ENCODE measurements at places on chromosomes 1 and 21. TPM values are rescaled to one million over a fixed set of nuclear protein-coding genes. Genes with fewer than 3 reads are reported as not detected.

DNA sequence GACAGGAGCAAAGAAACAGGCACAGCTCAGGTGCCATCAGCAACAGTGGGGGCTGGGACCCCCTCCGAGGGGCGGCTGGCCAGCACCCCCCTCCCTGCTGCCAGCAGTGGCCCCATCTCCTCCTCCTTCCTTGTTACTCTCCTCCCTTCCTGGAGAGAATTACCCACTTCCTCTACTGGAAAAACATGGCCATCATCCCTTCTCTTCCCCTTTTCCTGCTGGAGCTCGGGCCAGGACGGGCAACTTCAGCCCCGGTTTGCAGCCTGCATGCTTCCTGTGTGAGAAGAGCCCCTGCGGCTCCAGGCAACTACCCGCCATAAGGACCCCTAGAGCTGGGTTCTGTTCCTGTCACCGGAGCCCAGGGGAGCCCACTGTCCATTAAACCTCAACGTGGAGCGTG is 17.6 kb downstream of the MEGF6 start:
- no peak for DNase-seq

Gene OR2T11
- not detected for total RNA-seq

DNA sequence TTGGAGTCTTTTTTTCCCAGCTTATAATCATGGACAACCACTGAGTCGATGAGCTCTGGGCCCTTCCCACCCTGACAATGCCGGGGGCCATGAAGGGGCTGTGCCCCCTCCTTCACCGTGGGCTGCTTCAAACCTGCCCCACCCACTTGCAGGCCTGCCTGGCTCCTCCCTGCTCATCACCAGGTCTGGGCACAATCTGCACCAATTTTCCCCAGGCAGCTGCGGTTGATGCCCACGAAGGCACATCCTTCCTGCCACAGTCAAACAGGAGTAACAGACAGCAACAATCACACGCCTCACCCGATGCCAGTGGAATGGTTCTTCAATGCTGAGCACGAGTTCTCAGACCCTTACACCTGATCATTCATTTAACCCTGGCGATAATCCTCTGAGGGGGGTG is 18.9 kb downstream of the PGLYRP3 start:
- no peak for DNase-seq

GRCh38 chr1:207077470-207078377 is 10.9 kb upstream of the C4BPB start:
- peak; percentile 90 for DNase-seq

GRCh38 chr1:207362962-207363860 is 41.7 kb downstream of the CD55 start:
- peak; percentile 73 for DNase-seq

DNA sequence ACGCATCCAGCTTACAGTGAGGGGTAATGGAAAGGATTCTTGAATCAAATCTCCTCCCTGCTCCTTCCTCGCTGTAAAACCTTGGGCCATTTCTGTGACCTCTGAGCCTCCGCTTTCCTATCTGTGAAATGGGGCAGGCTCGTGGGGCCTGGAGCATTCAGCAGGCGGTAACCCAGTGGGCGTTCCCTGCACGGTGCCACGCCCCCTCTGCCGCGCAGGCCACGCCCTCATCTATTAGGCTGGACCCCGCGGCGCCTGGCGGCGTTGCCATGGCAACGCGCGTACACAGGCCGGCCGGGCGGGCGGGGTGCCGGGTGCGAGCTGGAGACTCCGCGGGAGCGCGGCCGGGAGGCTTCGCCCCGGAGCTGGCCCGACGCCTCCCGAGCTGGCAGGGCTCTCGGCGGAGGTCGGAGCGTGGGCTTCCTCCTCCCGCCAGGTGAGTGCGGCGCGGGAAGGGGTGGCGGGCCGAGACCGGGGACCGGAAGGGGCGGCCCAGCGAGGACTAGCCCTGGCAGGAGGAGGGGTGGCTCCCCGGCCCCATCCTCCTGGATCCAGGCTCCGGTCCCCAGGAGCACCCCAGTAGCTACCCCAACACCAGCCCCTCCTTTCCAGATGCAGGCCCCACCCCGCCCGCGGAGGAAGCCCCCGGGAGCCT is at the start of gene FHAD1:
Gene FHAD1, plus strand, starts transcription at position 264 of the 655 bp plus-strand sequence. CDS start 4,562 bp downstream, outside the sequence.
- peak; percentile 22 for DNase-seq

DNA sequence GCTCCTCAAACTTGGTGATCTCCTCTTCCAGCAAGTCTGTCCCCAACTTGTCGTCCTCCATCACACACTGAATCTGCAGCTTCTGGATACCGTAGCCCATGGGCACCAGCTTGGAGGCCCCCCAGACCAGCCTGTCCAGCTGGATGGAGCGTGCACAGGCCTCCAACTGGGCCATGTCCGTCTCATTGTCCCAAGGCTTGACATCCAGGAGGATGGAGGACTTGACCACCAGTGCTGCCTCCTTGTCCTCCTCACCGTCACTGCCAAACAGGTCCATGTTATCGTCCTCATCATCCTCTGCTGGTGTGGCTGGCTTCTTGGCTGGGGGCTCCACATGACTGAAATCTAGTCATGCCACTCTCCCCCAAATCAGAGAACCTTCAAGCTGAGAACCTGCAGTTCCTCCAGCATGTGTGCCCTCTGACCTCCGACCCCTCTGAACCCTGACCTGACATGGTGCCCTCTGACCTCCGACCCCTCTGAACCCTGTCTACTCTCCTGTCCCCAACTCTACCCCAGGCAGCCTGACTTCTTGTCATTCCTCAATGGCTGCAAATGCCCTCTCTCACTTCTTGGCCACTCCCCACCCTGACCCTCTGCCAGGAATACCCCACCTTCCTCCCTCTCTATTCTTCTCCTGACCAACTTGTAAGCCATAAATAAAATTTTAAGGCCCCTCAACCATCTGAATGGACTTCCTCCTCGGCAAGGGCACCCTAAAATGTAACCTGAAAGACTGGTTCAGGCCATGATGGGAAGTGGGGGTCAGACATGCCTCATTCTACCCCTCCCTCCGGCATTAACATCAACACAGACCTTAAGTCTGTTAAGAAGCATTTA is 275.7 kb upstream of the C1orf174 start:
- DNase-seq, result no peak

Gene STYXL2
- not detected for total RNA-seq

DNA sequence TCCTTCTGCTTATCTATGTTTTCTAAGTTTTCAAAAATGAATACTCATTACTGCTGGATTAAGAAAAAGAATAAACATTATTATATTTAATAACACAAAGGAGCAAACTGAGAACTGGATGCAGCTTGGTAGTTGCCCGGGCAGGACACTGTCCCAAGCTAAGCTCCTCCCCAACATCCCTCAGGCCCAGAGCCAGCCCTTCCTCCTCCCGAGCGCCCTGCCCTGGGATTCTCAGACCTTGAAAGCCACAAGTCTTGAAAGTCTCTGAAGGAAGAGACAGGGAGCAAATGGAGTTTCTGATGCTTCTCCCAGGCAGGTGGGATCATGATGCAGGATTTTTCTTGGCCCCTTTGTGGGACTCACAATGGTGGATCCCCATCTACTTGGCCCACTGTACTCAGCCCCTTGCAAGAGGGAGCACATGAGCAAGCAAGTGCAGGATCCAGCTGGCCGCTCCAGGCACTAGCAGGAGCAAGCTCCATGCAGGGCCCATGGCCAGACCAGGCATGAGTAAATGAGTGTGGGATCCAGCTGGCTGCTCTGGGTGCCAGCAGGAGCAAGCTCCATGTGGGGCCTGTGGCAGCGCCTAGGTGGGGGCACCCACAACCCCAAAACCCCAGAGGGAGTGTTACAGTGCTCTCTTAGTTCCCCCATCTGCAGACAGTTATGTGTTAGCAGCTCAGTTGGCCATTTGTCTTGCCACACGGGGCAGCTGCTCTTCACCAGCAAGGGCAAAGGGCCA is 32.1 kb upstream of the RAB4A start:
- peak; percentile 59 for DNase-seq

- no peak for DNase-seq
These were observed 11.8 kb downstream of the UBE2T start for GRCh38 chr1:202329891-202330290.

- no peak for DNase-seq
These were observed 34.5 kb upstream of the GPR37L1 start for GRCh38 chr1:202088206-202088605.

Gene TNFRSF4
- total RNA-seq, result 0.65 TPM

- no peak for DNase-seq
These were observed 26.6 kb upstream of the HMGN1 start for GRCh38 chr21:39375446-39375845.

Gene HHAT
- 8.5 TPM for total RNA-seq

- no peak for DNase-seq
These were observed 2.7 kb upstream of the MARCKSL1 start for GRCh38 chr1:32338637-32339145.

Gene SLC9C2
- total RNA-seq, result not detected

DNA sequence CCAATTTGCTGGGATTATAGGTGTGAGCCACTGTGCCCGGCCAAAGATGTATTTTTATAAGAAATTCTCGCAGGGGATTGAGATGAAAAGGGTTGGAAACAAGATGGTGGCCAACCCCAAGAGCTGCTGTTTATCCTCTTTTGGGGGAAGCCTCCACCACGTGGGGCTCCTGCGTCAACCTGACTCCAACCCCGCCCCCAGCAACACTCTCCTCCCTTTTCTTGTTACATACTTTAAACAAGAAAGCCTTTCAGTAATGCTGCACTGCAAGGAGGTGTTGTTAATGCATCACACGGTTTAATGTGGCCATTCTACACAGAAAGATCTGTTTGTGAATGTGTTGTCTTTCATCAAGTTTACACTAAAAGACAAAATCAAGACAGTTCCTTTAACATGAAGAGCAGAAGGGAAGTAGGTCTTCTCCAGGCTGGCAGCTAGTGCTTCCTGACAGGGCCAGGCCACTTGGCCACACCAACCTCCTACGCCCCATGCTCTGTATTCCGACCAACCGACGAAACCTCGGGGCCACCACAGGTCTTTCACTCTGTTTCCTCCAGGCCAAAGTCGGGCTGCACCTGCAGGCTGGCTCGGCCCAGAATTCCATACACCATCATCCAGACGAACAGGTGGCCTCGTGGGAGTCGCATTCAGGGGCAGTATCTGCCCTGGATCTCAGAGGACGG is 25.9 kb downstream of the C2CD2 start:
- DNase-seq, result no peak

Gene RBM34
- 55.2 TPM for total RNA-seq

DNA sequence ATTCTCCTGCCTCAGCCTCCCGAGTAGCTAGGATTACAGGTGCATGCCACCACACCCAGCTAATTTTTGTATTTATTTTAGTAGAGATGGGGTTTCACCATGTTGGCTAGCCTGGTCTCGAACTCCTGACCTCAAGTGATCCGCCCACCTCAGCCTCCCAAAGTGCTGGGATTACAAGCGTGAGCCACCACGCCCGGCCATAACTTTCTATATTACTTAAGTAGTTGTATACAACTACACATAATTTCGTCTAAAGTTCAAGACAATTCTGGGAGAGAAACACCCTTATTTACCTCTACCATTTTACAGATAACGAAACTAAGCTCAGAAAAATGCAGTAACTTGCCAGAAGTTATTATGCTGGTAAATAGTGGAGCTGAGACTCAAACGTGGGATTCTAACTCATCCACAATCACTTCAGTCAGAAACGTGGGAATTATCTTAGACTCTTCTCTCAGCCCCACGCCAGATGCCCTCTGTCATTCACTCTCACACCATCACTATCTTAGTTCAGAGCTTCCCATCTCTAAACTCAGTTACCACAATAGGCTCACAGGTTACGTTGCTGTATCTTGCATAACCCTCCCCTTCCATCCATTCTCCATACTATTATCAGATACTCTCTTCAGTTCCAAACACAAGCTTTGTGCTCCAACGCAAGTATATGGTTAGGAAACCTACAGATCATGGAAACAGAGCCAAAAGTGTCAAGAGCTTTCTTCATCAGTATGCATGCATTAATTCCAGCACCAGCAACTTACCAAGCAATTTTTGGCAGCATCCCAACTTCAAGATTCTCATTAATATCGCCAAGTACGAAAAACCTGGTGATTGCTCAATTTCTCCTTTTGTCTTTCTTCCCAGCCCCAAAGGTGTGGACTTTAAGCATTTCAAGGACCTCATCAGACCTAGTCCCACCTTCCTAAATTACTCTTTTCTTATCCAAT is 69.3 kb downstream of the RERE start:
- DNase-seq, result no peak

GRCh38 chr1:15436881-15437442 is 1.3 kb upstream of the CTRC start:
- no peak for DNase-seq

Gene TMEM200B
- 9.5 TPM for total RNA-seq

- DNase-seq, result peak; percentile 82
These were observed 453.6 kb downstream of the LTN1 start for GRCh38 chr21:28538987-28539622.

Gene F13B
- total RNA-seq, result not detected

- peak; percentile 57 for DNase-seq
These were observed 15.7 kb downstream of the FOXJ3 start for GRCh38 chr1:42319128-42319851.

- DNase-seq, result no peak
These were observed 30.9 kb downstream of the GPR161 start for GRCh38 chr1:168105846-168106245.

- peak; percentile 36 for DNase-seq
These were observed 8.8 kb upstream of the LMX1A start for GRCh38 chr1:165365341-165365740.

DNA sequence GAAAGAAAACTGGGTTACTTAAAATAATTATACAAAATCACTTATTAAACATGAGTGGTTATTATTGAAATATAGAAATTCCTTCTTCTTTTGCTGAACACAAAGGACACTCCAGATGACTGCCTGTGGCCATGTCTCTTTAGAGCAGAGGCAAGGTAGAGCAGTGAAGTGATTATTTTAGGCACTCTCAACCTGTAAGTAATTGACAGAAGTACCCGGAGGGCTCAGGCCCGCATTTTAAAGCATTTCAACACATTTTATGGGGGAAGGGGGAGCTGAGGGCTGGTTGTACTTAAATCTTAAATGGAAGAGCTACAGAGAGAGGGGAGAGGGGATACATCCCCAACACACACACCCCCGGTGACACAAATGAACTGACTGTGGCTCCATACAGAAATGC is 10.2 kb downstream of the OSCP1 start:
- no peak for DNase-seq

- DNase-seq, result peak; percentile 68
These were observed 57.0 kb downstream of the GPR161 start for GRCh38 chr1:168079761-168080160.

DNA sequence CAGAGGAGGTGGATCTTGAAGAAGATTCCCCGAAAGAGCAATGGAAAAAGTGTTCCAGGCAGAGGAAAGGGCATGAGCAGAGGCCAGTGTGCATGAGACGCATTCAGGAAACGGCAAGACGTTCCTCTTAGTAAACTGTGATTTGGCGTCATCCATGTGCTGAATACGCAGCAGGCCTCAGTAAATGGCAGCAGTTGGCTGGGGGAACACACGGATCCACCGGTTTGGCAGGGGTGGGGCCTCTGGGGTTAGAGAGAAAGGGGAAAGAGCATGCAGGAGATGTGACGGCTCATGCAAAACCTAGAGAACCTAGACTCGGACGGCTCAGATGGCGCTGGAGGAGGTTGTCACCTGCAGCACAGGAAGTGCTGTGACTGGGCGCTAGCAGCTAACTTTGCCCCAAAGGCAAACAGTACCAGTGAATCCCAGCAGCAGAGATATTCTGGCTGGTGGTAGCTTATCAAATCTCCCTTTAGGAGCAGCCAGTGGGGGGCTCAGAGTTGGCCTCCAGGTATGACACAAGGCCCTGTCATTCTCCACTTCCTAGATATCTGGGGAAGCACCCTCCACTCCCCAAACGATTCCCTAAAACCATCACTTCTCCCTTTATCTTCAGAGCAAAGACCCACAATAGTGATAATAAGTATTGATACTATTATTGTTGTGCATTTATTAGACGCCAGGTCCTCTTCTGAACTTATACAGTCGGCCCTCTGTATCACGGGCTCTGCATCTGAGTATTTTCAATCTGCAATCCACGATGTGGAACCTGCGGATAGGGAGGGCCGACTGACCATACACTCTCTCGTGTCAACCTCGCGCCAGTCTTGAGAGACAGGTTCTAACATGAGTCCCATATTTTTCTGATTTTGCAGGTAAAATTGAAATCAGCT is 7.6 kb downstream of the LAPTM5 start:
- no peak for DNase-seq

Data from fibroblast of the aortic adventitia (primary cell).